ENCODE measurements at places on chromosomes 5 and 9.

- no peak for DNase-seq
These were observed 15.8 kb upstream of the CAPSL start for GRCh38 chr5:35954175-35954574.

GRCh38 chr9:91948597-91949391 lies 1.2 kb downstream of the ROR2 start:
- no peak for DNase-seq

GRCh38 chr9:4301971-4302427 lies 2.1 kb upstream of the GLIS3 start:
- no peak for DNase-seq

DNA sequence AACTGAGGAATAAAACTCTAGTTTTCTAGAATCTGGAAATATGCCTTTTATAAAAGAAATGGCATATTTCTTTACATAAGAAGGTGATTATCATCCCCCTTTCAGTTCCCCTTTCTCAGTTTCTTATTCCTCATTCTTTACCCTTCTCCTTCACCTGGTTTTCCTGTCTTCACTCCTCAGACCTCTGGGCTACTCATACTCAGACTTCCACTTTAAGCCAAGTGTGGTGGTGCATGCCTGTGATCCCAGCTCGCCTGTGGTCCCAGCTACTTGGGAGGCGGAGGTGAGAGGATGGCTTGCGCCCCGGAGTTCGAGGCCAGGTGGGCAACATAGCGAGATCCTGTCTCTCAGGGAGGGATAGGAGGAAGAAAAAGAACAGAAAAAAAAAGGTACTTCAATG lies 57.2 kb downstream of the RANBP6 start:
- DNase-seq, result peak; percentile 26

- no peak for DNase-seq
These were observed 420.4 kb downstream of the KIAA0825 start for GRCh38 chr5:94197970-94198369.

GRCh38 chr9:112896131-112896530 lies 5.5 kb upstream of the SLC46A2 start:
- peak; percentile 23 for DNase-seq
